ENCODE measurements at places on chromosomes 3 and 15.

- DNase-seq = peak; percentile 76
Observed at GRCh38 chr3:9552252-9552999, 1.2 kb downstream of the LHFPL4 start.

- no peak for DNase-seq
Observed at GRCh38 chr3:121916189-121916588, 22.0 kb downstream of the SLC15A2 start.

GRCh38 chr15:90306560-90306959, 41.1 kb downstream of the NGRN start:
- DNase-seq = peak; percentile 58

DNA sequence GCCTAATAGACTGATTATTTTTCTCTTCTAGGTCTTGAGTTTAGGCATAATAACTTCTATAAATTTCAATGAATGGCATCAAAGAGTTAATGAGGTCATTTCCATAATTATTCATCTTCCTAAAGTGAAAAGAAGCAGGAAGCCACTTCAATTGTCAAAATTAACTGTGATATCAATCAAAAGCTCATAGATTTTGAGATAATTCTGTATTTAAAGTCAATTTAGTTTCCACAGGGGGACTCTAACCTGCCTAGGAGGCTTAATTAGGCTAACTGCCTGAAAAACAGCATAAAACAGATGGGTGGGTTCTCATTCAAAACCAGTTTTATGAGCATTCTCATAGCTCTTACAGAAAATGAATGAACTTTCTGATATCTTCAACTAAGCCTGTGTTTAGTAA, 177.8 kb downstream of the OTOL1 start:
- no peak for DNase-seq

GRCh38 chr3:44894485-44894884, 20.1 kb downstream of the TGM4 start:
- DNase-seq = no peak

GRCh38 chr3:18806633-18807032, 341.7 kb upstream of the KCNH8 start:
- no peak for DNase-seq

DNA sequence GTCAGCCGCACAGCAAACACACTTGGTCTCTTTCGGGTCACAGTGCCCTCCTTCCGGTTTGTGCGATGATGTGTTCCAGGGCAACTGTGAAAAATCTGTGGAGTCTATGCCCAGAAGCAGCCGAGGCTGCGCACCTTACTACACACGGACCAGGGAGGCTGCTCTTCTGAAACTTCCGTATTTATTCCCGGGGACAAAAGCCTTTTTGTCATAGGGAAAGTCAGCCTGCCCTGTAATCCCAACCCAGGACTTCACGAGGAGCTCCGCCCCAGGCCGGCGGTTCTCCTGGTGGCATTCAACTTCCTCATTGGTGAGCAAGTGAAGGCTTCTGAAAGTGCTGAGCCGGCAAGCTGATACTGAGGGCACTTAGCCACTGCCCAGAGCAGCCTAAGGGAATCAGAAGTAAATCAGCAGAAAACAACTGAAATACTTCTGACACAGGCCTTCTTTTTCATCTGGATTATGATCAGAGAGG, 126.5 kb downstream of the FMN1 start:
- no peak for DNase-seq

GRCh38 chr3:197983076-197983475, 23.1 kb downstream of the LMLN start:
- DNase-seq = no peak

All from GM20000 (cell line).